ENCODE measurements at places on chromosomes 3 and 15. TPM values are rescaled to one million over a fixed set of nuclear protein-coding genes. Genes with fewer than 3 reads are reported as not detected.

The MAGI1 gene
- not detected for total RNA-seq

The RAB6B gene
- total RNA-seq, result not detected

GRCh38 chr3:110795163-110795562 is 276.5 kb upstream of the NECTIN3 start:
- no peak overlapping the region for H3K27ac ChIP-seq
- no peak for DNase-seq
- H3K4me1 ChIP-seq, result no peaks in the 10 kb centered on the region
- peaks cover 5% of the 10 kb centered on the region for H3K27me3 ChIP-seq

DNA sequence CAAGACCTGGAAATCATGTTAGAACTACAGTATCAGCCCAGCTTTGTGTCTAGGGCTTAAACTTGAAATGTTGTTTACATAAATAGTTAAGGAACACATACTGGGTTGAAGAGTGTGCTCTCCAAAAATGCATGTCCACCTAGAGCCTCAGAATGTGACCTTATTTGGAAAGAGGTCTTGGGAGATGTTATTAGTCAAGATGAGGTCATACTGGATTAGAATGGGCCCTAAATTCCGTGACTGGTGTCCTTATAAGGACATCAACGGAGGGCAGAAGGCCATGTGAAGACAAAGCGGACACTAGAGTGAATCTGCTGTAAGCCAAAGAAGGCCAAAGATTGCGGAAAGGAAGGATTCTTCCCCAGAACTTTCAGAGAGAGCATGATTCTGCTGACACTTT is 759.2 kb upstream of the CFAP20DC start:
- no peak overlapping the region for H3K4me3 ChIP-seq
- H3K4me1 ChIP-seq, result peaks cover 4% of the 10 kb centered on the region
- no peak overlapping the region for H3K27ac ChIP-seq
- H3K36me3 ChIP-seq, result peaks cover 4% of the 10 kb centered on the region

- DNase-seq, result no peak
- H3K27me3 ChIP-seq, result no peaks in the 10 kb centered on the region
- H3K36me3 ChIP-seq, result no peaks in the 10 kb centered on the region
- H3K4me3 ChIP-seq, result no peak overlapping the region
- H3K27ac ChIP-seq, result no peak overlapping the region
These were observed 107.0 kb upstream of the RORA start for GRCh38 chr15:61336026-61336638.

All from activated CD4-positive, alpha-beta T cell treated with anti-CD3 and anti-CD28 coated beads, Interleukin-2, amount 10 ng/mL, durations not matched to agents 7 days and 5 days (primary cell).